EH (cell line): ENCODE measurements at places on chromosomes 6 and 20.

DNA sequence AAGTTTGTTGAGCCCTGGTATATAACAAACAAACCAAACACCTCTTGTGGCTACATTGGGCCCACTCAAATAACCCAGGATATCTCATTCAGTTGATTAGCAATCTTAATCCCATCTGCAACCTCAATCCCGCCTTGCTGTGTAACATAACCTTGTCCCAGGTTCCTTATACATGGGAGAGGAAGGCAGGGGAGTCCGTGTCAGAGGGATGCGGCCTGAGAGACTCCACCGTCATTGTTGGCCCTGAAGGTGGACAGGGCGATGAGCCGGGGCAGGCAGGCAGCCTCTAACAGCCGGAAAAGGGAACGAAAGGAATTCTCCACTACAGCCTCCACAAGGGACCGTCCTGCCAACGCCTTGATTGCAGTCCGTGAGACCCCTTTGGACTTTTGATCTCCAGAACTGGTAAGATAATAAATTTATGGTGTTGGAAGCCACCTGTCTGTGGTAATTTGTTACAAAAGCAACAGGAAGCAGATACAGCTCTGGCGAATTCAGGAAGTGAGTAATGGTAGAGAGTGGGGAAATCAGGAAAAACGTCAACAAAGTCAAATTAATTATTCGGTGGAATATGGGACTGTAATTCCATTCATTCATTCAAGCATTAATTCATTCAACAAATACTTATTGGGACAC, 124.5 kb upstream of the SALL4 start:
- no peak for DNase-seq

DNA sequence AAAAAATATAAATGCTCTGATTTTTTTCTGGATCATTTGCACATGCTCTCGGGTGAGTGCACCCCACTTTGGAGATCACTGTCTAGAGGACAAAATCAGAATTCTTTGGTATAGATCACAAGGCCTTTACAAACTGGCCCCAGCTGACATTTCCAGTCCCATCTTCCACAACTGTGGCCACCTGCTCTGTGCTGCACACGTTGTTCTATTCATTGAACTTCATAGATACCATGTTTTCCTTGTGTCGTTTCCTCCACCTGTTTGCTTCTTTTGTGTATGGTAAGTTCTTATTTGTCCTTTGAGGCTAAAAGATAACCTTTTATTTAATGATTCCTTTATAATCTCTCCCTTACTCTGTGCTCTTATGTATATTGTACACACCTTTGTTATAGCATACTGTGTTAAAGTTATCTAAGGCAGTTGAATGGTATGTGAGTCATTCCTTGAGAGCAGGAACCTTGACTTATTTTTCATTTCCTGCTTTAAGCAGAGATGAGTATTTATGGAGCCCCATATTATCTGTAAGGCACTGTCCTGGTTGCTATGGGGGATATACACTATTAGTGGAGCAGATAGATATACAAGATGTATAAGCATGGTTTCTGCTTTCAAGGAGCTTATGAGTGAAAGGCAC, 12.0 kb upstream of the SLC17A5 start:
- DNase-seq: peak; percentile 27

DNA sequence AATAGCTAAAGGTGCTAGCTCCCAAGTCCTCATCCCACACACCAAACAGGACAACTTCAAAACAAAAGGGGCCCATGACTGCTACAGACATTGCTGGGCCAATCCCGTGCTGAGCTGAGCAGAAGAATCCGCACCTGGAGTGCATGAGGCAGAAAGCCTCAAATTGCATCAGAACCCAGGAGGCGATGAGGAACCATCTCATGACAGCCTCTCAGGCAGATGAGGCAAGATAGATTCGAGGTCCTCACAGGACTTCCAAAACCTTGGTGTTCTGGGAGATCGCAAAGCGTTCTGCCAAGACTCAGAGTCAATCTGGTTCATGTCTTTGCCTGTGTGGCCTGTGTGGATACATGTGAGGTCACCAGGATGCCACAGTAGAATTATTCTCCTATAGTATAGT, 32.8 kb upstream of the SSTR4 start:
- DNase-seq: no peak

DNA sequence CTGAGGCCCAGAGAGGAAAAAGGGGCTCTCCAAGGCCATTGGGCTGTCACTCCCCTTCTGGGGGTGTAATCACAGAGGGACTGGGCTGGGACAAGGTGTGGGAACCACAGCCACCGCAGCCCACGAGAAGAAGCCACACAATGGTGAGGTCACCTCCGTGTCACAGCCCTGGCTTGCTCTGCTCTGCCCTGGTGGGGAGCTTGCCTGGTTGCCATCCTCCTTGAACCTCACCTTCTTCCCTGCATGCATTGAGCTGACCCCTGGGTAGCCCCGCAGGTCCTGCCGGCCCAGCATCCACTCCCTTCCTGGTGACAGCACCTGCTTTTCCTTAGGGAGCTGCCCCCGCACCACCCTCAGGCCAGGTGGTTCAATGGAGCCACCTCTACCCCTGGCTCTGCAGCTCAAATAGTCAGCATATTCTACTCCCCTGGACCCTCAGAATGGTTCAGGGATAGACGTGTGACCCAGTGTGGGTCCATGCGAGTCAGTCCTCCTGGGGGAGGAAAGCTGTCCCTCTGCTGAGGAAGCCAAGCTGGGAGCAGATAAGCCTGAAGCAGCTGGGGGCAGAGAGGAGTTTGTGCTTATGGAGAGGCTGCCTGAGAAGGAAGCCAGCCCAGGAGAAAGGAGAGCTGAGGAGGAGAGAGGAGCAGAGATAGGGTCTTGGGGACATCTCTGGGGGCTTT, 21.3 kb downstream of the RBM38 start:
- no peak for DNase-seq

- DNase-seq: peak; percentile 85
These were observed 2.1 kb downstream of the MYLIP start for GRCh38 chr6:16130932-16131387.

- DNase-seq: no peak
These were observed 129.0 kb downstream of the CFAP61 start for GRCh38 chr20:20181322-20181721.

GRCh38 chr6:155106456-155107115, 111.5 kb downstream of the TIAM2 start:
- DNase-seq: peak; percentile 51

DNA sequence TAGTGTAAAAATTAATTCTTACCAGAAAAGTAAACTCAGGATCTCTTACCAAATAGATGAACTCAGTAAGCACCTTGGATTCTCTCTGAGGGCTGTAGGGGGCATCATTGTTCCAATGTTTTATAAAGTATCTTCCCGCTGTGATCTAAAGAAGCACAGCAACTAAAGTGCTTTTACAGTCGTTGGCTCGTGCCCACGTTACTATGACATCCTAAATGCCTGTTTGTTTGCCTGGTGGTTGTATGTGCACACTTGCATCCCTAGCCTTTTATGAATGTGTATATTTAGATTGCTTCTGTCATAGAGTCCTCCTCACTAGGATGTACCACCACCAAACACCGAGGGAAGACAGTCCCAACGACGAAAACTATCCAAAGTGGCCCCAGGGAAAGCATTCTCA, 34.5 kb downstream of the SLX4IP start:
- peak; percentile 87 for DNase-seq

- DNase-seq: no peak
These were observed 235.0 kb upstream of the GMDS start for GRCh38 chr6:2480267-2480966.

DNA sequence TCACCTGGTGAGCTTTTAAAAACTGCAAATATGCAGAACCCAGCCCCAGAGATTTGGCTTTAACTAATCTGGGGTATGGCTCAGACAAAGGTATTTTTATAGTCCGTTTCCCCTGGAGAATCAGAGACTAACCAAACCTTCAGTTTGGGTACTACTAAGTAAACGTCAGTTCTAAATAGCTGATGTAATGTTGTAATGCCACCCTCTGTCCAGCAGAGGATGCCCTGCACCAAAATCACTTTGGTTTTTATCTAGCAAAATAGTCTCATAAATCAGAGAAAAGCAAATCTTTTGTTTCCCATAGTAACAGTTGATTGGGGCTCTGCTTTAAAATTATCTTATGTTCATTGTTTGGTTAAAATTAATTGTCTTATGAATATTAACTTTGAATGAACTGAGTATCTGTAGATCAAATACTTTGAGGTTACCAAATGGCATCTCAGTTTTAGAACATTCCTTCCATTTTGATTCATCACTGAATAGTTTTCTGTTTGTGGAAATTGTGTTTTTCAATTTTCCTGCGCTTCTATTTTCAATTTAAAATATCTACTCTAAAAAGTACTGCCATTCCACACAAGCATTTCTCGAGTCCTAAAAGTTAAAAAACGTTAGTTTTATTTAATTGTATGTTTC, 278.3 kb upstream of the PLCB4 start:
- peak; percentile 64 for DNase-seq

DNA sequence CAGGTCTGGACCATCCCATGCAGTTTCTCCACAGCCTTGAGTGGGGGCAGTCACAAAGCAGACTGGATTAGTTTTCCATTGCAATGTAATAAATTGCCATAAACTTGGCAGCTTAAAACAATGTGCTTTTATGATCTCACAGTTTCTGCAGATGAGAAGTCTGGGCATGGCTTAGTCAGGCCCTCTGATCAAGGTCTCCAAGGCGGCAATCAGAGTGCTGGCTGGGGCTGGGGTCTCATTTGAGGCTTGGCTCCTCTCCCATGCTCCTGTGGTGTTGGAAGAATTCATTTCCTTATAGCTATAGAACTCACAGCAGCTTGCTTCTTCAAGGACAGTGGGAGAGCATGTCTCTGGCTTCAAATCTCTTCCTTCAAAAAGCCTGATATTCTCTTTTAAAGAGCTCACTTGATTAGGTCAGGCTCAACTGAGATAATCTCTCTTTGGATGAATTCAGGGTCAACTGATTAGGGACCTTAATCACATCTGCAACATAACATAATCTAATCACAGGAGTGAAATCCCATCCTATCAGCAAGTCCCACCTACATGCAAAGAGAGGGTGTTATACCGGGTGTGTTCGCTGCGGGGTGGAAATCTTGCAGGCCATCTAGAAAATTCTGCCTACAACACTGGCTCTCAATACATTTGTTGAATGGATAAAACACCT, 77.4 kb upstream of the SULF2 start:
- DNase-seq: no peak
